ENCODE measurements at places on chromosomes 6 and 20.

GRCh38 chr6:141598487-141598886 is 534.2 kb upstream of the GJE1 start:
- no peak for DNase-seq

DNA sequence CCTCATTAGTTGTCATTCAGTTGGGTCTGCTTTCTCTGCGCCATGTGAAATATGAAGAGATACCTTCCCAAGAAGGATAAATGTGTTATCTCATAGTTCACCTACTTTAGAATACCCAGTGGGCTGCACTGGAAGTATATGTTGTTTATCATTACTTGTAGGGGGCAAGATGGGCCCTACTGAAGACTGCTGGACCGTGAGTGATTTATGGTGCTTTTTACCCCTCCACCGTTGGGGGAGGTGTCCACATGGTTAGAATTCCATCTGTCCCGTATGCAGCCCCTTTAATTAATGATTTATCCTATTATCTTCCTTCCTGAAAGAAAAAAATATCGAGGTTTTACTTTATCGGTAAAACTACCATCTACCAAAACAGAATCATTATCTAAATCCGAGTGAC is 97.0 kb downstream of the TSHZ2 start:
- DNase-seq = no peak

DNA sequence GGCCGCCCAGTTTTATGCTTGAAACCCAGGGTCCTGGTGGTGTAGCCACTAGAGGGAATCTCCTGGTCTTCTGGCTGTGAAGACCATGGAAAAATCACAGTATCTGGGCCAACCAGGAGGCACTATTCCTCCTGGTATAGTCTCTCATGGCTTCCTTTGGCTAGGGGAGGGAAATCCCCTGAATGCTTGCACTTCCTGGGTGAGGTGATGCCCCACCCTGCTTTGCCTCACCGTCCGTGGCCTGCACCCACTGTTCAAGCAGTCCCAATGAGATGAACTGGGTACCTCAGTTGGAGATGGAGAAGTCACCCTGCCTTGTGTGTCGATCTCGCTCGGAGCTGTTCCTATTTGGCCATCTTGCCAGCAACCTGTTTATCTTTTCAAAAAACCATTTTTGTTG is 10.1 kb upstream of the ZNF337 start:
- DNase-seq = no peak

DNA sequence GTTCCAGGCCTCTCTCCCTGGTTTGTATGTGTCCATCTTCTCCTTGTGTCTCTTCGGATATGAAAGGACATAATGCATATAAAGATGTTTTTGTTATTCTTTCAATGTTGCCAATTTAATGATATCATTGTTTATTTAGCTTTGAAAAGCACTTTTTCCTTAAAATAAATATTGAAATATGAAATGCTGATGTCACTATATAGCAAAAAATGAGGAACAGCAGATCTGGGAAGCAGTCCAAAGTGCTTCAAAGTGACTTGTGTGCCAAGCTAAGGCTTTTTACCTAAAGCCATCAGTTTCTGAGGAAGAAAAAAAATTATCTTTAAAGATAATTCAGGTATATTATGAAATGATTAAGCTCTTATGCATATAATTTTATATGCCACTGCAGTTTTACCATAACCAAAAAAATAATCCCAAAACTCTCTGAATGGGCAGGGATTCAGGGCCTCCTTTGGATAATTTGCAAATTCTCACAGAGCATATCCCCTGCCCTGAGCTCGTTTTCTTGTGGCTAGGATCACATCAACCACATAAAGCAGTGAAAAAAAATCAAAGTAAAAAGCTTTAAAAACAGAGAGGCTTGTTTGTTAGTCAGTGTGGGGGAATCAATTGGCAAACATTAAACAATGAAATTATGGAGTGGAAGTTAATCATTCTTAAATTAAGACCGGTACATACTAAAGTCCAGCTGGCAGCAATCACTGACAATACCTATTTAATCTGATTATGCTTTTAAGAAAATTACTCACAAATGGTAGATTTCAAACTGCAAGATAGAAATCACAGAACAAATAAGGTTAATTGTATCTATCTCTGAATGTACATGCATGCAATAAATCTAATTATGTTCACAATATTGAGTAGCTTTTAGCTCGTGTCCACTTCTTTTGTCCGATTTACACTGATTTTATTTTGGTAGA is 1027.9 kb upstream of the ADGRB3 start:
- DNase-seq = no peak

GRCh38 chr6:29757701-29758293 is 34.6 kb downstream of the HLA-F start:
- no peak for DNase-seq

- no peak for DNase-seq
Measured at GRCh38 chr20:1323256-1323655, 5.7 kb downstream of the SDCBP2 start.

- DNase-seq = no peak
Measured at GRCh38 chr6:139927742-139928305, 553.4 kb upstream of the CITED2 start.

GRCh38 chr20:44354979-44355497 is 461 bp upstream of the HNF4A start:
- no peak for DNase-seq

DNA sequence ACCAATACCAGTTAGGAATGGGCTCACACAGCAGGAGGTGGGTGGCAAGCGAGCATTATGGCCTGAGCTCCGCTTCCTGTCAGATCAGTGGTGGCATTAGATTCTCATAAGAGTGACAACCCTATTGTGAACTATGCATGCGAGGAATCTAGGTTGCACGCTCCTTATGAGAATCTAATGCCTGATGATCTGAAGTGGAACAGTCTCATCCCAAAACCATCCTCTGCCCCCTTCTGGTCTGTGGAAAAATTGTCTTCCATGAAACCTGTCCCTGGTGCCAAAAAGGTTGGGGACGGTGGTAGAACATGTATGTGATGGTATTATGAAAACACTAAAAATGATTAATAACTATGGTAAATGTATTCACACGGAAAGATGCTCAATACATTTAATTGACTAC is 99.7 kb upstream of the HIVEP1 start:
- DNase-seq = no peak

- DNase-seq = no peak
Measured at GRCh38 chr6:142523515-142524375, 221.9 kb downstream of the ADGRG6 start.

- no peak for DNase-seq
Measured at GRCh38 chr6:156146891-156147290, 630.3 kb upstream of the ARID1B start.

- no peak for DNase-seq
Measured at GRCh38 chr6:163352011-163352685, 62.4 kb upstream of the QKI start.

DNA sequence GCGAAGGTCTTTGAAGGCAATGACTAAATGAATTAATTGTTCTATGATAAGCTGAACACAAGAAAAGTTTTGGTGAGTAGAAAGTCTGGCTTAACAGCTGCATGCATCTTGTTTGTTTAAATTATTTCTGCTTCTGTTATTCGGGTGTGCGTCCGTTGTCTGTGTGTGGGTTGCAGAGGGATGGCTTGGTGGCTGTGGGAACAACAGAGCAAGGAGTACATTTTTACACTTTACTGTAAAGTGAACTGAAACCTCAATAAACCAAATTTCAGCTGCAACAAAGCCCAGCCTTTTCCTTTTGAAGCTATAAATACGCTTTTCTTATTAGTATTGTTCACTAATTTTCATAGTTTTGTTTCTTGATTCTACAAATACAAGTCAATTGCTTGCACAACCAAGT is 3.5 kb upstream of the LAMP5 start:
- no peak for DNase-seq

DNA sequence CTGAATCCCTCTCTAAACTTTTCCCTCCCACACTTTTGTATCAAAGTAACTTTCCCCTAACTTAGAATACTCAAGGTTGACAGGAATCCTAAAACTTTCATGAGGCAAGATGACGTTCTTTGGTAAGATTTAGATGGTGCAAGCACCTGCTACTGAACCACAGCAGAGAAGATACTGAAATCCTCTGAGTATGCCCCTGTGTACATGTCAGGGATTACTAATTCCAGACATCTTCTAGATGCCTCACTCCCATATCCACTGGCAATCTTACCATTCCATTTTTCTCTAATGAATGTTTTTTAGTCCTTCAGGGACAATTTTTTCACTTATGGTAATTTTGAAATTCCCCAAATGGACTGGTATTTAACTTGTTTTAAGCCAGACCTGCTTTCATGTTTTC is 9.1 kb downstream of the APOBEC2 start:
- no peak for DNase-seq

- no peak for DNase-seq
Measured at GRCh38 chr6:21804941-21805610, 211.5 kb downstream of the SOX4 start.

DNA sequence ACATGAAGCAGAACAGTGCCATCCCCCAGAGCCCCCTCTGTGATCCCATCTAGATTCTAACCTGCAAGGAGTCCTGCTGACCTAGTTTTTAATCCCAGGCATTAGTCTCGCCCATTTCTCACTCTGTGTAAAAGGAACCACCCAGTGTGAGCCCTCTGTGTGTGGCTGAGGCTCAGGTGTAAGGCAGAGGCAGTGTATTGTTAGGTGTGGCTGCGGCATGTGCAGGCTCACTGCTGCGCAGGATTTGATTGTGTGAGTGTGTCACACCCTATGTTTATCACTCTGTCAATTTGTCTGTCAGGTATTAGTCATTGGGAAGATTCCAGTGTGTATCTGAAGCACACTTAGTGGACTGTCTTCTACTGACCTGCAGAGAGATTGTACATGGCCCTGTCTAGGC is 13.7 kb upstream of the CST8 start:
- no peak for DNase-seq

GRCh38 chr6:38142178-38142902 is 322.8 kb downstream of the ZFAND3 start:
- DNase-seq = no peak

DNA sequence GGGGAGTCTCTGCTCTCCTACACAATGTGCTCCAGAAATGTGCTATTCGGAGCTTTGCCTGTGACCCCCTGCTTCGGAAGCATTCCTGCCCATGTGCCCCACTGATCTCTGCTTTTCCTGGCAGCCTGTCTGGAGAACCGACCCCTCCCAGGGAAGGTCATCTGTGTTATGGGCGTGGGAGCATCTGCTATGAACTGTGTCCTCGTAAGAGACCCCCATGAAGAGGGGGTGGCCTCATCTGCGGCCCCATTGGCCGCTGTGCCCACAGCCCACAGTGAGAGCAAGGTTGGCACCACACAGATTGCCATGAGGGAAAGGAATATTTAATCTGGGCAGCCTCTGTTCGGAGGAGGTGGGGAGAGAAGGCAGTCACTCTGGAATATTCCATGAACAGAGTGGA is 32.7 kb upstream of the IRF4 start:
- no peak for DNase-seq

GRCh38 chr6:21437581-21437980 is 156.0 kb upstream of the SOX4 start:
- no peak for DNase-seq

DNA sequence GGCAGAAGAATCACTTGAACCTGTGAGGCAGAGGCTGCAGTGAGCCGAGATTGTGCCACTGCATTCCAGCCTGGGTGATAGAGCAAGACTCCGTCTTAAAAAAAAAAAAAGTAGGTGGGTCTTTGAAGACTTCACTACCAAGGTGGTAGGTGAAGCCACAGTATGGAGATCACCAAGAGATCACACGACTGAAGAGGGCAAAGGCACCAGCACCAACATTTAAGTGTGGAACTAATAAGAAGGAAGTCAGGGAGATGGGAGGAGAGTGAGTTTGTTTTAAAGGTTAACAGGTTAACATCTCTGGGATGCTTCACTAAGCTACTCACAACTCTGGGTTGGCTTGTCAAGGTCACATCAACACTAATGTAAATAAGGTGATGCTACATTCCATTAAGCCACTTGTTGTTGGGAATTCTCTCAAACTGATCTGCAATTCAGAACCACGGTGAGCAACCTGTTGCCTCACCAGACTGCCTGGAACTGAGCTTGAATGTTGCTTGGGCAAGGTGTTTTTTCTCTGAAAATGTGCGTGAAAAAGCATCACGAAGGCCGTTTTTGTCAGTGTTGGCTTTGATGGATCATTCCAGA is 48.7 kb downstream of the KCTD20 start:
- DNase-seq = no peak

DNA sequence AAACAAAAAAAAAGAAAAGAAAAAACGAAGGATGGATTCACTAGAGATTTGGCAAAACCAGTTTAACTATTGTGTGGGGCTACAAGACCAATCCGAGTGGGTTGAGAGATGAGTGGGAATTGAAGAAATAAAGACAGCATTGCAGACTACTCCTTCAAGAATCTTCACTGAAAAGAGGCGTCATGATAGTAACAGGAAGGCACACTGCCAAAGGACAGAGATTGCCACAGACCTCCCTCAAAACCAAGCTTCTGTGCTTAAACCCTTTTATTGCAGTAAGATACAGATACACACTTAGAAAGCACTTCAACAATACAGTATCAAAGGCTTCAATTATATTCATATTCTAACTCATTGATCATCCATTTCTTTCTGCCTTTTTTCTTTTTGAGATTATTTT is 103.9 kb downstream of the IPCEF1 start:
- DNase-seq = no peak

DNA sequence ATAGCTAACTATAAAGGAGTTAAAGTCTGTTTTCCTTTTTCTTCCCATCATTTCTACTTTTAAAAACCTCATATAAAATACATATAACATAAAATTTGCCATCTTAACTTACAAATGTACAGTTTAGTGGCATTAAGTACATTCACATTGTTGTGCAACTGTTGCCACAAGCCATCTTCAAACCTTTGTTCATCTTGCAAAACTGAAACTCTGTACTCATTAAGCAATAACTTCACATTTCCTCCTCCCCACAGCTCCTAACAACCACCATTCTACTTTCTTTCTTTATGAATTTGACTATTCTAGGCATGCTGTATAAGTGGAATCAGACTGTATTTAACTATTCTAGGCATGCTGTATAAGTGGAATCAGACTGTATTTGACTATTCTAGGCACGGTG is 4.5 kb downstream of the CCDC170 start:
- DNase-seq = no peak

DNA sequence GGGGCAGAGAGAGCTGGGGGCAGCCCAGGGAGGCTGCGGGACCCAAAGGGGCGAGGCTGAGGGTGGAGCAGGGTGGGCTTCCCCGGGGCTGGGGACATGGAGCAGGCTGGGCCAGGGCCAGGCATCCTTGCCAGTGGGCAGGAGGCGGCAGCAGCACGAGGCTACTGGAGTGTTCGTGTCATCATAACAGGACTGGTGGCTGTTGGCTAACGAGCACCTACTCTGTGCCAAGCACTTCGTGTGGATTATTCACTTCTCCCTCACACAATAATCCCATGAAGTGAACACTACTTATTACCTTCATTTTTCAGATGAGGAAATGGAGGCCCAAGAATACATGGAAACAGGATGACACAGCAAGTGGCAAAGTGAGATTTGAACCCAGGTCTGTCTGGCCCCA is 41.7 kb downstream of the GRM4 start:
- DNase-seq = no peak

DNA sequence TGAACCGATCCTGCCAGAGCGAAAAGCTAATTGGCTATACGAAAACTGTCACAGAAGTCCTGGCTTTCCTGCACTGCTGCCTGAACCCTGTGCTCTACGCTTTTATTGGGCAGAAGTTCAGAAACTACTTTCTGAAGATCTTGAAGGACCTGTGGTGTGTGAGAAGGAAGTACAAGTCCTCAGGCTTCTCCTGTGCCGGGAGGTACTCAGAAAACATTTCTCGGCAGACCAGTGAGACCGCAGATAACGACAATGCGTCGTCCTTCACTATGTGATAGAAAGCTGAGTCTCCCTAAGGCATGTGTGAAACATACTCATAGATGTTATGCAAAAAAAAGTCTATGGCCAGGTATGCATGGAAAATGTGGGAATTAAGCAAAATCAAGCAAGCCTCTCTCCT is 14.2 kb downstream of the CCR6 start:
- no peak for DNase-seq

- DNase-seq = no peak
Measured at GRCh38 chr20:40931410-40932044, 97.1 kb upstream of the TOP1 start.
